ENCODE measurements at places on chromosomes 6 and 20.

DNA sequence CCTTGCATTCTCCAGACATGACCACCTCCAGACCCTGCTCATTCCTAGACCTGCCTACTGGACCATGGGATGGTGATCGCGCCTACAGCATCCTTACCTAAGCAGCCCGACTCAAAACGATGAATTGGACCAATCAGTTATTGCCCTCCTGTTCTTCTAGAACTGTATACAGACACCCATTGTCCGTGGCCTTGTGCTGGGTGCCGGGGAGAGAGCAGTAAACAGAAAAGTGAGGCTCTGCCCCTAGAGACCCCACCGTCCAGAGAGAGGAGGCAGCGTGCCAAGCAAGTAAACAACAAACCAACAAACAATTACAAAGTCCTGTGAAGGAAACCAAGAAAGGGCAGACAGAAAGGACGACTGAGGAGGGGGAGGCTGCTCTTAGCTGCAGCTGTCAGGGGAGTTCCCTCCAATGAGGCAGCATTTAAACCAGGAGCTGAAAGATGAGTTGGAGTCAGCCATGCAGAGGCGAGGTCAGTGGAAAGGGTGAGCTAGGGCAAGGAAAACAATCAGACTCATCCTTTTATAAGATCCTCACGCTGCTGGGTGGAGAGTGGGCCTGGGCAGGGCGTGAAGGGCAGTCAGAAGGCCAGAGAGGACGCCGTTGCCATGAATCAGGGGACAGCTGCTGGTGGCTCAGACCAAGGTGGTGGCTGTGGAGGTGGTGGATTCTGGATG, 37.6 kb upstream of the BLCAP start:
- no peak for DNase-seq

DNA sequence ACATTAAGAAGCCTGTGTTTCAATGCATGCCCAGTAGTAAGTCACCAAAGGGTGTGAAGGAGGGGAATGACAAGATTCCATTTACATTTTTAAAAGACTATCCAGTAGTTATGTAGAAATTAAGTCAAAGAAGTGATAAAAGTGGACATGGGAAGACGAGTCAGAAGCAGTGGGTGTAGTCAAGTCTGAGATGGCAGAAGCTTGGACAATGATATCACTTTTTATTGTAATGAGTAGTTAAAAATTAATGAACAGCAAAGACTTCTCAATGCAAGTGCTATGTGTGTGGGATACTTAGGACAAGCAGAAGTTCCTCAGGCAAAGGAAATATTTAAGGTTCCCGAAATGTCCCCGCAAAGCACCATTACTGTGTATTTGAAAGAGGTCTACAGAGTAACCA, 156.0 kb downstream of the DST start:
- no peak for DNase-seq

- DNase-seq = no peak
Measured at GRCh38 chr6:43012364-43012763, 1.4 kb downstream of the MEA1 start.

- DNase-seq = no peak
Measured at GRCh38 chr6:43231053-43231452, 1.8 kb upstream of the DNPH1 start.

DNA sequence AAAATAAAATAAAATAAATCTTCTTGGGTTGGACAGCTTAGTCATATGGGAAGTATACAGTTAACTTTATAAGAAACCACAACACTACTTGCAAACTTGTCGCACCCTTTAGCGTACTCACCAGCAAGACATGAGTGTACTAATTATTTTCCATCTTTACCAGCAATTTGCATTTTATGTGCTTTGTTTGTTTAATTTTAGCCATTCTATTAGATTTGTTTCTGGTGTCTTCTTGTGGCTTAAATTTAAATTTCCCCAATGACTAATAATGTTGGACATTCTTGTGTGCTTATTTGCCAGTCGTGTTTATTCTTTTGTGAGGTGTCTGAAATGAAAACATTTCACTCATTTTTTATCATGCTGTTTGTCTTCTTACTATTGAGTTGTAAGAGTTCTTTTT, 1172.2 kb upstream of the CITED2 start:
- no peak for DNase-seq

DNA sequence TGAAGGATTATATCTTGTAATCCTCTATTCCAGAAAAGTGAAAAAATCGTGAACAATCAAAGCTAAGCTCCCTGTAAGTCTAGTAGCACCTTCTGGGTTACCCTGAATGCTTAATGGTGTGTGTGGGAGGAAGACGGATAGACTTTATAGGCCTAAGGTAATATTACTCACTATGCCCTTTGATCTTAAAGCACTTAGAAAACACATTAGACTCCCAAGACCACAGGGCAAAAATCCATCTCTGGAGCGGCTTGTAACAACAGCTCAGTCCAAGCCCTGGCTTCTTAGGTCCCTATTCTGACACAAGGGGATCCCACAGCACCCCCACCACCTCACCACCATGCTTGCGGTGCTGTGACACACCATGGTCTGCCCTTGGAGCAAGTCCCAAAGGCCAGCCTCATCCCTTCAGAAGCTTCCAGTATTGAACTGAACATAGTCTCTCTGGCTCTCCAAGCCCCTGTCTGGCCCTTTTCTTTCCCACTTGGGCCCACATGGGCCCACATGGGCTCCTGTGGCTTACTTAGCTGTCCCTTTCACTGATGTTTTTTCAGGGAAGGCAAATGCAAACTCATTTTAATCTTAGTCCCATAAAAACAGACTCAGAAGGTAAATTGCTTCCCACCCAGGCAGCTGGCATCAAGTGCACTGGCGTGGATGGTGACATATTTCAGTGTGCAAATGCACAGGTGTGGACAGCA, 28.3 kb downstream of the C6orf132 start:
- DNase-seq = no peak
